ENCODE measurements at places on chromosomes 2 and 18.

DNA sequence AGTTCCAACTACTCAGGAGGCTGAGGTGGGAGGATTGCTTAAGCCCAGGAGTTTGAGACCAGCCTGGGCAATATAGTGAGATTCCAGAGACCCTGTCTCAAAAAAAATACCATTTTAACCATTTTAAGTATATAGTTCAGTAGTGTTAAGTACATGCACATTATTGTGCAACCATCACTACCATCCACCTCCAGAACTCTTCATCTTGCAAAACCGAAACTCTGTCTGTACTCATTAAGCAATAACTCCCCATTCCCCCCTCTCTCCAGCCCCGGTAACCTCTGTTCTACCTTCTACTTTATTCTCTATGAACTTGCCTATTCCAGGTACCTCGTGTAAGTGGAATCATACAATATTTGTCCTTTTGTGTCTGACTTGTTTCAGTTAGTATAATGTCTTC is 86.4 kb downstream of the GFPT1 start:
- no peak for DNase-seq

GRCh38 chr2:164868563-164869419 is 27.2 kb upstream of the COBLL1 start:
- DNase-seq = no peak

GRCh38 chr2:181196401-181196800 is 216.0 kb downstream of the UBE2E3 start:
- DNase-seq = no peak

- DNase-seq = no peak
These were observed 22.6 kb upstream of the USP34 start for GRCh38 chr2:61493523-61493942.

GRCh38 chr2:236904389-236905263 is 181.1 kb upstream of the COPS8 start:
- no peak for DNase-seq

- no peak for DNase-seq
These were observed 33.9 kb downstream of the LAMA3 start for GRCh38 chr18:23723121-23723520.

DNA sequence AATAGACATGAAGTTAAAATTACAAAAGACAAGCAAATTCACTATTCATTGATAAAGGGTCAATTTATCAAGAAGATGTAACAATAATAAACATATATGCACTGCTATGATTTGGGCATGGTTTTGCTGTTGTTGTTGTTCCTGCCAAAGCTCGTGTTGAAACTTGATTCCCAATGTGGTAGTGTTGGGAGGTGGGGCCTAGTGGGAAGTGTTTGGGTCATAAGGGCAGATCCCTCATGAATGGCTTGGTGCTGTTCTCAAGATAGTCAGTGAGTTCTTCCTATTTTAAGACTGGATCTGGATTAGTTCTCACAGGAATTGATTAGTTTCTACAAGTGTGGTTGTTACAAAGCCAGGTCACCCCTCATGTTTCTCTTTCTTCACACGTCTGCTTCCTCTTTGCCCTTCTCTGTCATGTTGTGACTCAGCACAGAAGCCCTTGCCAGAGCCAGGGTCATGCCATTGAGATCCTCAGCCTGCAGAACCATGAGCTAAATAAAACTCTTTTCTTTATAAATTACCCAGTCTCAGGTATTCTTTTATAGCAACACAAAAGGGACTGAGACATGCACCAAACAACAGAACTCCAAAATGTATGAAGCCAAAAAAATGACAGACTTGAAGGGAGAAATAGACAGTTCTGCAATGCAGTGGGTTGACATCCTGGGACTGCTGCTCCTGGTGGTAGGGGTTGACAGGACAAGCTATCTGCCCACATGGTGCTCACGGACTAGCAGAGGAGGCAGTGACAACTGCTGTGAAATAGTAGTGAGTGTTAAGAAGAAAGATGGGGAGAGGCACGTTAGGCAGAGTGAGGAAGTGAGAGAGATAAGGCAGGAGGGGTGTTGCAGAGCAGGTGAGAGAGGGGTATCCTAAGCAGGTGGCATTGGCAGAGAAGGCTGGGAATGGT is 18.6 kb upstream of the SKA1 start:
- DNase-seq = no peak

GRCh38 chr2:8656811-8657210 is 25.0 kb upstream of the ID2 start:
- no peak for DNase-seq

DNA sequence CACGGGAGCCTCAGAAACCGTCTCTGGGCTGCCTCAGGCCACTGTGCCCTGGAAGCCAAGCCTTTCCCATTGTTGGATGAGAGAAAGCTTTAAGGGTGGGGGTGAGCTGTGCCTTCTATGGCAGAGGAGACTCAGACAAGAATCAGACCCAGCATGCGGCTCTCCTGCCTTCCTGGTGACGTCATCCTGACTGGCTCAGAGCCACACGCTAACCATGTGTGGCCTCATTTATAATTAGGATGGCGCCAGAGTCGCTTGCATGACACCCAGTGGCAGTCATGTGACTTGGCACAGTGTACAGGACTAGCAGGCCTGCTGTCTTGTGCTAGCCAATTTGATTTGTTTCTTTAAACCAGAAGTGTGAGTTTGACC is 99.1 kb downstream of the SH3BP4 start:
- peak; percentile 95 for DNase-seq

- no peak for DNase-seq
These were observed 53.3 kb downstream of the FECH start for GRCh38 chr18:57533006-57533867.

GRCh38 chr2:216535454-216535995 is 36.9 kb downstream of the RPL37A start:
- no peak for DNase-seq

- DNase-seq = no peak
These were observed 434.2 kb upstream of the MYT1L start for GRCh38 chr2:2765176-2765800.

DNA sequence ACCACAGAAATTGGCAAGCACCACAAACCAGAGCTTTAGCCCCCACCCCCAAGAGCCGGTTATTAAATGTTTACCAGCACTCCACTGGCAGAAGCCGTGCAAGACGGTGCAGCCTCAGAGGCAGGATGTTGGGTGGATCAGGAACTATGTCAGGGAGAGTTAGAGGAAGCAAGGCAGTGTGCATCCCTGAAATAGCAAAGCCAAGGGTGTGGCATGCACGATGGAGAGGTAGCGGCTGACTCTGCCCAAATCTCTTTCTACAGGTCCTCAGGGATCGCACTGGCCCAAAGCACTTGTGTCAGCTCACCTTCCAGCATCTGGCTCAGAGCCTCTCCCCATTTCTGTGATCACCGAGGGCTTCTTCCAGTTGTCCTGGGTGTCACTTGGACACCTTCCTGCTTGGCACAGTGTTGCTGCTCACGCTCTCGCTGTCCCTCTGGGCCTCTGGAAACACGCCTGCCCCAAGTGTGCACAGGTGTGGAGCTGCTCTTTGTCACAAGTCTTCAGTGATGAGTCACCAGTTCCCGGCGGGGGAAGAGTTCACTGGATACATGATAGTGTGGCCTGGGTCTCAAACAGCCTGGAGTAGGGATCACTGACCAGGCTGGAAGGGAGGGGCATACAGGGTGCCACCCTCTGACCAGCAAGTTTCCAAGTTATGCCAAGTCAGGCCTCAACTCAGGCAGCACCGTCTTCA is 17.3 kb upstream of the B3GNT7 start:
- DNase-seq = no peak

- DNase-seq = no peak
These were observed 205.8 kb downstream of the SPAG16 start for GRCh38 chr2:213490087-213490486.
